Ammon's horn (tissue), 1 donor: ENCODE measurements at places on chromosomes 1 and 21.

DNA sequence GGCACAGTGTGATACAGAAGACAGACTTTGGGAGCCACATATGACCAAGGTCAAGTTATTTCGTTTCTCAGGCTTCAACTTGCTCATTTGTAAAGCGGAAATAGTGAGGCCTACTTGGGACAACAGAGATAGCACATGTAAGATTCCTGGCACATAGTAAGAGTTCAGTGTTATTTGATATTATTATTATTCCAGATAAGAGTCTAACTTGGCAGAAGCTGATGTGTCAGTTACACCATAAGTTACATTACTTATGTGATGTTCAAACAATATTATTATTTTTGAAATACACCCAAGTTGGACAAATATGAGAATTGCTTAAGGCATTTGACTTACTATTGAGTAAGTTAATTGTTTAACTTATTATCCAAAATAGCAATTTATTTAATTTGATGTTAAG lies 10.2 kb upstream of the CYP4X1 start:
- no peak for DNase-seq

DNA sequence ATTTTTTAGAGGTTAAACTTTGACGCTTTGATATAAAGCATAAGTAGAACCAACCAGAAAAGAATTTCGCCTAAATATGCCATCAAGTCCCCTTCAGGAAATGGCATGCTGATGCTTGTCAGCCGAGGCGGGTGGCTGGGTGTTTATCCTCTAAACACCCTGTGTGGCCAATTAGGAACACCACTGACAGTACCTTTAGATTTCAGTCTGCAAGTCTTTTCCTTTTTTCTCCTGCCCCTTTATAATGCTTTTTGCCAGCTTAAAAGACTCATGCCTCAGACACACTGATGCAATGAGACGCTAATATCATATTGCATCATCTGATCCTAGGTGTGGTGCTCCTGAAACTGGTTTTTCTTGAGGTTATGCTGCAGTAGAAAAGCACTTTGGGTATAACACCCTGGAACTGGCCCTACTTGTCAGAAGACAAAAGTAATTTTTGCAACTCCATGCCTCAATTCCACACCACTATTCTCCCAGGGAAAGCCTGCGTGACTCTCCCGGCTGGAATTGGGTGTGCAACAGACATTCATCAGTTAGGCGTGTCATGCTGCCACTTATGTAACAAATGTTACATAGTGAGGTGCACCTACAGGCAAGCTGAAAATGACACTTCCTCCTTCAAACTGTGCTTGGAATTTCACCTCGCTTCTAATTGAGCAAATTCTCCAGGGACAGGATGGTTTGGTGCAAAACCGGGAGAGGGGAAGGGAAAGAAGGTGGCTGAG lies 2.0 kb upstream of the RCC2 start:
- DNase-seq, result no peak

DNA sequence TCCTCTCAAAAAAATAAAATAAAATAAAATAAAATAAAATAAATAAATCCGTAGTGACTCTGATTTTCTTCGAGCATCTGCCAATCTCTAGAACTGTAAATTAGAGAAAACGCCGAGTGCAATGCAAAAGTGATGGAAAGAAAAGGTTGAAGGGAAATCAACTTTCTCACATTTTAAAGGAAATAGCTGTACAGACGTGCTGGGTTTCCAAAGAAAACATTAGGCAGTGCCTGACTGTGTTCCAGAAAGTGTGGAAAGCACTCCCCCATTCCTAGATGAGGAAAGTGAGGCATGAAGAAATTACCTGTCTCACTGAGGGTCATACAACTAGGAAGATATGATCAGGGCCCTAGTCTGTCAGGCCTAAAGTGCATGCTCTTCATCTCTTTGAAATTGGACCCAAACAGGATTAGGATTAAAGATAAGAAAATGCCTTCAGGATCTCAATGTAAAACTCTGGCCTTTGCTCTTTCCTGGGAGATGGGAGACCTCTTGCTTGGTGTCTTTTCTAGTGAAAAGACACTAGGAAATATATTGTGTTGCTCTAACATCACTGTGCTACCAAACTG lies 1.8 kb upstream of the PTPN14 start:
- DNase-seq, result no peak

DNA sequence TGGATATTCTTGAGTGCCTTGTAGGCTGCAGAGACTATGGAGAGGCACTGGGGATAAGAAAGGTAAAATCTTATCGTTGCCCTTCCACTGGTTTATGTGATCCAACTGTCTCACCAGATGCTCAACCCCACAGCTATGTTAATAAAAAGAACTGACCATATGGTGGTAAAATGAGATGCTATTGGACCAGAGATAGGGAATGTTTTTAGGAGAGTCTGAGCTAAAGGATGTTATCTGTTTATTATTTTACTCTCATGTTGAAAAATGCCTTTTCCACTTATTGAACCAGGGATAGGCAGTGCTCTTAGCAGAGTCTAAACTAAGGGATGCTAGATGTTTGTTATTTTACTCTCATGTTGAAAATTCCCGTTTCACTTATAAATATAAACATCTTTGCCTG lies 172.8 kb upstream of the GREM2 start:
- DNase-seq, result no peak

- DNase-seq, result no peak
Measured at GRCh38 chr1:30749691-30750583, 7.6 kb downstream of the LAPTM5 start.

GRCh38 chr1:56576880-56577405 lies 2.4 kb downstream of the PLPP3 start:
- peak; percentile 71 for DNase-seq
